ENCODE measurements at places on chromosomes 5 and 9.

DNA sequence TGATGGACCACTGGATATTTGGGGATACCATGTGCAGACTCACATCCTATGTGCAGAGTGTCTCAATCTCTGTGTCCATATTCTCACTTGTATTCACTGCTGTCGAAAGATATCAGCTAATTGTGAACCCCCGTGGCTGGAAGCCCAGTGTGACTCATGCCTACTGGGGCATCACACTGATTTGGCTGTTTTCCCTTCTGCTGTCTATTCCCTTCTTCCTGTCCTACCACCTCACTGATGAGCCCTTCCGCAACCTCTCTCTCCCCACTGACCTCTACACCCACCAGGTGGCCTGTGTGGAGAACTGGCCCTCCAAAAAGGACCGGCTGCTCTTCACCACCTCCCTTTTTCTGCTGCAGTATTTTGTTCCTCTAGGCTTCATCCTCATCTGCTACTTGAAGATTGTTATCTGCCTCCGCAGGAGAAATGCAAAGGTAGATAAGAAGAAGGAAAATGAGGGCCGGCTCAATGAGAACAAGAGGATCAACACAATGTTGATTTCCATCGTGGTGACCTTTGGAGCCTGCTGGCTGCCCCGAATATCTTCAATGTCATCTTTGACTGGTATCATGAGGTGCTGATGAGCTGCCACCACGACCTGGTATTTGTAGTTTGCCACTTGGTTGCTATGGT lies 54.5 kb upstream of the HNRNPA0 start:
- no peak for DNase-seq

GRCh38 chr5:153938191-153938842 lies 100.4 kb downstream of the FAM114A2 start:
- no peak for DNase-seq

DNA sequence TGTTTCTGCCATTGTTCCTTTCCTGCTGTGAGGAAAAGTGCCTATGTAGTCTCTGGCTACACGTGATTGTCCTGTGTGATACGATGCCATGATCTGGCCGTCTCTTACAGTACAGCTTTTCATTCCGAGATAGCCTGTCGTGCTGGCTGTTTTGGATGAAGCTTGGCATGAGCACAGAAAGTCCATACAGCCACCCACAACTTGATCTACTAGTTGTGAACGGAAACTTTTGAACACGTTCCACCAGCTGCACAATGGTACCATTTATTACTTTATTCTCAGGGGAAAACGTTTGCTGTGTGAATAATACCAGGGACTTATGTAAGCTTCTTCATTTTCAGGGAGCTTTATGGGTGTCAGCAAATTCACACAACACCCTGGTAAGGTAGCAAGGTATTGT lies 217.6 kb upstream of the ANKRD55 start:
- DNase-seq: no peak

GRCh38 chr5:132023258-132024116 lies 12.0 kb upstream of the ACSL6 start:
- no peak for DNase-seq

DNA sequence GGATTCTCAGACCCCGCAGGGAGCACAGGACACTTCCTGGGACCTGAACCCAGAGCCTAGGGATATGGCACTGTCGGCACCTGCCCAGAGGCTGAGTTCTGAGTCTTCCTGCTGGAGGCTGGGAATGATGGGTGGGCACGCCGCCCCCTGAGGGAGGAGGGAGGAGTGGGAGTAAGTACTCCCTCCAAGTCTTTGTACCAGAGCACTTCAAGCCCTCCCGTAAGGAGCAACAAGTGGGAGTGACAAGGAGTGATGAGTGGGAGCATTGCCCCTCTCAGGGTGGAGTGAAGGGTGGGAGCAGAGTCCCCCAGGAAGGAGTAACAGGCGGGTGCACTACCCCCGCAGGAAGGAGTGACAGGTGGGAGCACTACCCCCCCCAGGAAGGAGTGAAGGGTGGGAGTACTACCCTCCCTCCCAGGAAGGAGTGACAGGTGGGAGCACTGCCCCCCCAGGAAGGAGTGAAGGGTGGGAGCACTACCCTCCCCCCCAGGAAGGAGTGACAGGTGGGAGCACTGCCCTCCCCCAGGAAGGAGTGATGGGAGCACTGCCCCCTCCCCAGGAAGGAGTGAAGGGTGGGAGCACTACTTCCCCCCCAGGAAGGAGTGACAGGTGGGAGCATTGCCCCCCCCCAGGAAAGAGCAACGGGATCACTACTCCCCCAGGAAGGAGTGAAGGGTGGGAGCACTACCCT lies 100.1 kb downstream of the CACNA1B start:
- no peak for DNase-seq

- no peak for DNase-seq
These were observed 89.8 kb downstream of the CD180 start for GRCh38 chr5:67106626-67107342.

DNA sequence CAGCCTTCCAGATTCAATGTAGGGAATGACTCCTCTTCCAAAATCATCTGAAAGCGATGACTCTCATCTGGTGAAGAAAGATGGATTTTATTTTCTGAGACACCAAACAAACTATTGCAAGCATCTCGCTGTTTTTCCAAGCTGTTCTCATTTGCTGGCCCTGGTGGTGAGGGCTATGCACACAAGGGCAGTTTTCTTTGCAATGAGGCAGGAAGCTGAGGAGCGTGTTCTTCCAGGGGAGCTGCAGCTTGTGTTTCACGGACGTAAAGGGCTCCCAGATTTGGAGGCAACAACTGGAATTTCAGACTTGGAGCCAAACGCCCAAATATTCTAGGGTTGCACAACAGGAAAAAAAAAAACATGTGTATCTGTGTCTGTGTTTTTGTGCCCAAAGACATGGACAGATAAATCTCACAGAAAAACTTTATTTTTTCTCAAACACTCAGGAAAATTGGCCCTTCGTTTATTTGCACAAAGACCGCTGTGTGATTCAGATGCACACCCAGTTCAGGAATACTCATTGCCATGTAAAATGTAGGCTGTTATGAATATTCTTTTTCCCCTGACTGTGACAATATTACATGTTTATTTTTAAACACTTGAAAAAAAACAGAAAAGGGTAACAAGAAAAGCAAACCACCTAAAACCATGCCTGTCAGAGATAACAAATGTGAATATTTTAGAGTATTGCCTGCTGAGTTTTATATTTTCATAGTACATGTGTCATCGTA lies 151.3 kb downstream of the GAS1 start:
- DNase-seq: no peak

- DNase-seq: no peak
These were observed 435.9 kb upstream of the MPDZ start for GRCh38 chr9:13715430-13715829.

DNA sequence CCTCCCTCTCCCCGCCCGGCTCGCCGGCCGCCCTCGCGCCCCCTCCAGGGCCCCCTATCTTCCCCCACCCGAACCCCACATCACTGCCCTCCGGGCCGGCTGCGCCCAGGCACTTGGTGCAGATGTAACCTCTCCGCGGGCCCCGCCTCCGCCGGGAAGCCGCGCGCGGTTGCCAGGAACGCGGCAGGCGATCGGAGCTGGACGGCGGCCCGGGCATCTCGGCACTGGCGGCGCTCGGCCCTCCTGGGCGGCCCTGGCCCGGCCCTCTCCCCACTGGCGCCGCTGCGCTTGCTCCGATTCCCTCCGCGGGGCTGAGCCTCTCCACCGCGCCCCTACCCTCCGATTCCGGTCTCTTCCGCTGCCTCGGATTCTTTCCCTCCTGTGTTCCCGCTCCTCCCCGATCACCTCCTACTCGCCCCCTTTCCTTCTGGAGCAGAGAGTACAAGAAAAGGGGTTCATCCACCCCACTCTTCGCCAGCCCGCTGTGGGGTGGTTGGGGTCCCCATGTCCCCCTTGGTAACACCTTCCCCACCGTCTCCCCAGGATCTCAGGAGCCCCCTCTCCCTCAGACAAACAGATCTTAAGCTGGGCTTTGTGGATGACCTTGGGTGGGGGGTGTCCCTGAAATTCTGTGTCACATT lies 70.6 kb downstream of the C9orf50 start:
- DNase-seq: peak; percentile 32

- no peak for DNase-seq
These were observed 99.2 kb downstream of the PSAT1 start for GRCh38 chr9:78396087-78396486.

DNA sequence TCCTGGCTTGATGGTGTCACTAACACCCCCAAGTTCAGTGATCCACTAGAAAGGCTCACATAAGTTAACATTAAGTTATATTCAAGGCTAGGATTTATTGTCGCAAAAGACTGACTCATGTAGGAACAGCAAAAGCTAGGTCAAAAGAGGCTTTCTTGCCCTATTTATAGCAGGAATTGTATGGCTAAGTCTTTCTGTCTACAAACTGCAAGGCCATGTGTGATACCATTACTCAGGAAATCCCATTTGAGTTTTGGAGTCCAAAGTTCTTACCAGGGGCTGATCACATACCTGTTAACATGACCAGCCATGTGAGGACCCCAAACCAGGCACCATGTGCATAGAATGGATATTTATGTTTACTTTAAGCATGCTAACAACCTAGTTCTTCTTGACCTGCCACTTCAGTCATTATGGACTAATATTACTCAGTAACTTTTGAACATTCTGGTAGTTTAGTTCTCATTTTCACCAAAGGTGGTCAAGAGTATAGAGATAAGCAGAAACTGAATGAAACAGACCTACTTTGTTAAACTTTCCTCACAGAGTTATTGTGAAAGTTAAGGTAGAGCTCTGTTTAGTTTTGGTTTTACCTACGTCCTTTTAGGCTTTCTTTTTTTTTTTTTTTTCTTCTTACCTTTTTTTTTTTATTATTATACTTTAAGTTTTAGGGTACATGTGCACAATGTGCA lies 281.1 kb downstream of the FER start:
- DNase-seq: no peak

DNA sequence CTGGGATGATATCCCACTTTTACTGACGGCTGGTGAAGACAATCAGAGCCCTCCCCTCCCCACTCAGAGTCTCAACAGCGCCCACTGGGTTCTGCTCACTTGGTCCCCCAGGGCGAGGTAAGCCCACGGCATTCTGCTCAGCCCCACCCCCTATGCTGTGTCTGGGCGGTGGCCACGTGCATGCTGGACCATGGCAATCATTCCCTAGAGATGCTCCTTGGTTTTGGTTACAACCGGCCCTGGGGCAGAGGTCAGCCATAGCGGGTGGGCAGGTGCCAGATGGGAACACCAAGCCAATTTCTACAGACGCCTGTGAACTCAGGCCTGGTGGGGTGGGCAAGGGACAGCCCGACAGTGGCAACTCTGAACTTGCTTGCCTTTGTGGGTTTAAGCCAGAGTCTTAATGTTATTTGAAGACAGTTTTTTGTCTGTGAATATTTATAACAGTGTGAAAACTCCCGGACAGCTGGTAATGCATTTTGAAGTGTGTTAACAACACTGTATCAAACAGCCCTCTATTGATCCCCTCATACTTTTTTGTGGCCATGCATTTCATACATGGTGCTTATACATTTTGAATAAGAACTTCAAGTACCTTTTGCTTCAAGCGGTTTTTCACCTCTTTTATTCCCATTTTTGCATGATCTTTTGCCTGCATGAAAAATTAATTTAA lies 94.2 kb downstream of the CRB2 start:
- no peak for DNase-seq

GRCh38 chr9:38234479-38235170 lies 157.9 kb upstream of the ALDH1B1 start:
- DNase-seq: no peak

GRCh38 chr9:19408316-19408692 lies 505 bp upstream of the ACER2 start:
- DNase-seq: no peak

DNA sequence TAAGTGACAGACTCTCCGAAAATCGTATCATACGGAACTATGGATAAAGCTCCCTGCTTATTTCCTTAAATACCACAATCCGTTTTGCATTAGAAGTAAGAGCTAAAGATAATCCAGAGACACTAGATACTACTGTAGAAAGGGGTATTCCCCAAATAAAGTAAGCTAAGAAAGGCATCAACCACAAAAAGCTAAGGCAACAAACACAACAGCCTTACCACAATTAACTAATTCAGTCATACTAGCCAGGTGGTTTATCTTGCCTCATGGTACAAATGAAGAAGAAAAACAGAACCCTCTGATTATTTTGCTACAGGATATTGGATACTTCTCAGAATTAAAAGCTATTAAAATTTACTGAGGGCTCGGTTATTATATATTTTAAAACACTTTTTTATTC lies 14.1 kb downstream of the ERP44 start:
- no peak for DNase-seq

GRCh38 chr9:130518943-130519799 lies 60.2 kb upstream of the FUBP3 start:
- no peak for DNase-seq

- no peak for DNase-seq
These were observed 19.3 kb upstream of the F2RL2 start for GRCh38 chr5:76642390-76643040.

DNA sequence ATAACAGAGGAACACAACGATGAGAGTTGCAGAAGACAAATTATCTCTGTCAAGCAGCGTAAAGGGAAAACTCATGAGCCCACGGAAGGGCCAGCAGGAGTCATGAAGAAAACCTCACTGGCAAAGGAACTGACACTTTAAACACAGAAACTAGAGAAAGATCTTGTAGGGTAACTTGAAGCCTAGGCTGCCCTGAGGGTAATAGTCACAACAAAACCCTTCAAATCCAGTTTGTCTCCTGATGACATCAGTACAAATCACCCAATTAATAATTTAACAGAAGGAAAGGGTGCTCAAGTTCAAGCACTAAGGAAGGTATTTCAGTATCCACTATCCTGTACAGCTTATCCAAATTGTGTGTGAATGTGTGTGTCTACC lies 549.1 kb downstream of the MTRR start:
- DNase-seq: no peak

DNA sequence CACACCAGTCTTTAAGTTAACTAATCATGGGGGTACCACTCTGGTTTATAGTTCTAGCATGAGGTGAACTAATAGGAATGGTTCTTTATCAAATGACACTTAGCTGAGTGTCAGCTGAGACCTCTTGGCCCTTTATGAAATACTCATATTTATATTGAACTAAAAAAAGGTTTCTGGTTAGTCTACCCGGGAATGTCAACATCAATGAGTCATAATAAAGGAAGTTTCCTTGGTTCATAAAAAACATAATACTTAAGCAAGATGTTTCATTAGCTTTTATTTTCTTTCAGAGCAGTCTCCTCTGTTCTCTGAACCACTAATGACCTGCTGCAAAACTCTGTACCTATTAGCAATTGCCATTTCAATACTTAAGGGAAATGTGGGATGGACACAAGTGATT lies 13.7 kb downstream of the DAB2 start:
- DNase-seq: no peak

- DNase-seq: no peak
These were observed 14.7 kb downstream of the SIL1 start for GRCh38 chr5:139183502-139183901.

- no peak for DNase-seq
These were observed 35.8 kb upstream of the ATG10 start for GRCh38 chr5:81936066-81936465.

DNA sequence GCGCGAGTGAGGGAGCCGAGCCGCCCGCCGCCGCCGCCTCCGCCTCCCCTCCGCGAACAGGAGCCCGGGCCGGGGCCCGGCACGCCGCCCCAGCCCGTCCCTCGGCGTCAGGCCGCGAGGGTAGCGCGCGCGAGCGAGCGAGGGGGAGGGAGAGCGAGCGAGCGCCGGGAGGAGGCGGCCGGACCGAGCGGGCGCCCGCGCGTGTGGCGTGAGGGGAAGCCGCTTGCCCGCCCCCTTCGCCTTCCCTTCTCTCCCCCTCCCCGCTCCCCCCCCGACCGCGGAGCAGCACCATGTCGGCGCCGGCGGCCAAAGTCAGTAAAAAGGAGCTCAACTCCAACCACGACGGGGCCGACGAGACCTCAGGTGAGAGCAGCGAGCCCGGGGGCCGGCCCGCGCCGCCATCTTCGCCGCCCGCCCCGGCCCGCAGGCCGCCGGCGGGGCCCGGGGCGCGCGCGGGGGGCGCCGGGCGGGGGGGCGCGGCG lies 312 bp downstream of the SET start:
- DNase-seq: peak; percentile 63

All from activated CD4-positive, alpha-beta memory T cell treated with anti-CD3 and anti-CD28 coated beads for 36 hours (primary cell).